ENCODE measurements at places on chromosomes 3 and 15. TPM values are rescaled to one million over a fixed set of nuclear protein-coding genes. Genes with fewer than 3 reads are reported as not detected.

Gene CCR5
- 5.2 TPM for polyA plus RNA-seq

Gene KNL1
- 2.4 TPM for polyA plus RNA-seq

Gene GABRR3
- 0.02 TPM for polyA plus RNA-seq

Gene CPEB1
- 0.64 TPM for polyA plus RNA-seq

Gene PLAAT1
- 1.6 TPM for polyA plus RNA-seq

DNA sequence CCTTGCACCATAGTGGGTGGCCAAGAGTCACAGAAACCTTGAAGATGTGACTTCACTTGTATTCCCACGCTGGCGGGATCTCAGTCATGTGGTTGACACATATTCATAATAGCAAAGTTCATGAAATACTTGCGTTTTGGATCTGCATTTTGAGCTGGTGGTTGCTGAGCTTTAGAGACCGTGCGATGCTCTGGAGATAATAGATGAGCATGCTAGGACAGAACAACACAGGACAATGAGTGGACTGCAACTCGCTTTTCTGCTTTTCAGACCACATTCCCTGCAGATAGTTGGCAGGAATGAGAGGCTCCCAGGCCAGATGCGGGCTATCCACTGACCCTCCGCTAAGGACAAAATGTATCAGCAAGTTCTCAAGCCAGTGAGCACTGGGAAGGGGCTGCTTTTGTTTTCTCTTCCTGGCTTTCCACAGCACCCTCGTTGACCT is 13.8 kb upstream of the STARD5 start:
- H3K27me3 ChIP-seq: no peaks in the 10 kb centered on the region
- no peaks in the 10 kb centered on the region for H3K36me3 ChIP-seq
- no peak overlapping the region for H3K4me3 ChIP-seq
- no peak overlapping the region for H3K27ac ChIP-seq

DNA sequence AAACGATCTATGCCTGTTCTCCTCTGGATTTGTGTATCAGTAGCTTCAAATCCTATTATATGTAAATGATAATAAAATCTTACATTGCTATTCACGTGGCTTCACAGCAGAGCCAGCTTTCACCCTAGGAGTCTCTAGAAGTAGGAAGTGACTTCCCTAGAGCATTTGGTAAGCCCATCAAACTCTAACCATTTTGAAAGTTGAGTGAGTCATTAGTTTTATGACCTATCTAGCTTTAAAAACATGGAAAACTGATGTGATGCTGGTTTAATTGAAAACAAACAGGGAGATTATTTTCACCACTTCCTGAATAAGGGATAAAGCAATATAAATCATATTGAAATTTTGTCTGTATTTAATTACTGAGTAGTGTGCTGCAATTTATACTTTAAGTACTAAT is 275.2 kb downstream of the EPHA6 start:
- no peak for DNase-seq
- H3K36me3 ChIP-seq: no peaks in the 10 kb centered on the region
- H3K4me3 ChIP-seq: no peak overlapping the region
- no peaks in the 10 kb centered on the region for H3K27me3 ChIP-seq

GRCh38 chr3:183653209-183654064 is 18.0 kb downstream of the KLHL24 start:
- peaks cover 25% of the 10 kb centered on the region for H3K36me3 ChIP-seq
- no peak overlapping the region for H3K27ac ChIP-seq
- no peaks in the 10 kb centered on the region for H3K27me3 ChIP-seq
- no peaks in the 10 kb centered on the region for H3K4me1 ChIP-seq
- no peak overlapping the region for H3K4me3 ChIP-seq

Gene RBPMS2
- 4.2 TPM for polyA plus RNA-seq

DNA sequence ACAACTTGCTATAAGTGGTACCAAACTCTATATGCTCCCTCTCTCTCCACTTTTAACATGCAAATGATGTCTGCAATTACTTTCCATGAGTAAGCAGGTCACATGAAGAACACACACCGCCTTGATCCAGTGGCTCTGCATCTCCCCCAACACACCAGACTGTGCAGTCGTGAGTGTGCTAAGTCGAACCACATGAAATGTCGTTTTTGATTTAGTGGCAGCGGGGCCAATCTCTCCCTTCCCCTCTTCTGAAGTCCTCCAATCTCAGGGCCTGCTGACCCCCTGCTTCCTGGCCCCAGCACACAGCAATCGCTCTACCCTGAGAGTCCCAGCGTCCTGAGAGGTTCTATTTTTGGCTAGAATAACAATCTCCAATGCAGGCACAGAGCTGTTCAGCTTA is 312.5 kb downstream of the SHQ1 start:
- no peaks in the 10 kb centered on the region for H3K27me3 ChIP-seq
- no peak for DNase-seq
- no peaks in the 10 kb centered on the region for H3K4me1 ChIP-seq
- no peak overlapping the region for H3K27ac ChIP-seq
- no peaks in the 10 kb centered on the region for H3K36me3 ChIP-seq

DNA sequence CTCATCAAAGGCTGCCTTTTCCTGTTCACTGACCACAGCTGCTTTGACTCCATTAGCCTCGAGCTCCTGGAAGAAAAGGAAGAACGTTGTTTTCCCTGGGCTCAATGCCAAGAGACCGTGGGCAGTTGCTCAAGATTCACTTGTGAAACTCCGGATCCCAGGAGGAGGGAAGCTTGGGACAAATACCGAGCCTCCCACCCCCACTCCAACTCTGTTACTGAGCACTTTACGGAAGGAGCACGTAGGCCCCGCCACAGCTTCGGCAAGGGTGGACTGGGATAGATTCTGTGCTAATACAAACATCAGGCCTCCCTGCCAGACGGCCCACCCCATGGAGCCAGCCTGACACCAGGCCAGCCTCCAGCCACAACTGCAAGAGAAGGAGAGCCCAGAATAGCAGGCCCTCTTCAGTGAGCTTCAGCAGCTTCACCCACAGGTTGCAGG is 10.8 kb upstream of the FANCD2 start:
- no peak for DNase-seq
- peaks cover 14% of the 10 kb centered on the region for H3K27me3 ChIP-seq

DNA sequence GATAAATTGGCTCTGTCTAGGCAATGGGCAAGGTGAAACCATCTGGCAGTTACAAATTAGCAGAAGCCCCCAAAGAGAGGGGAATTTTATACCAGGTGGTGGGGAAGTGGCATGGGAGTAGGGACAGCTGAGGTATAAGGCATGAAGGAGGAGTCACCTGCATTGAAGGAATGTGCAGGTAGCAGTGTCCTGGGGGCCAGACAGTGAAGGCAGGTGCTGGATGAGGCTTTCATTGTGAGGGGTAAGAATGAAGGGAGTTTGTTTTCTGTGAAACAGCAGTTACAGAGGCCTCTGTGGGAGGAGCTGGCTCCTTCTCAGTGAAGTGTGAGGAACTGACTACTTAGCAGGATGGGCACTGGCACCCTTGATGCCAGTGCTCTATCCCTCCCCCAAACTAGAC is 19.1 kb upstream of the PXYLP1 start:
- no peaks in the 10 kb centered on the region for H3K4me1 ChIP-seq
- no peak overlapping the region for H3K4me3 ChIP-seq
- no peaks in the 10 kb centered on the region for H3K27me3 ChIP-seq
- H3K27ac ChIP-seq: no peak overlapping the region
- no peak for DNase-seq

Gene REC114
- polyA plus RNA-seq: 0.07 TPM

DNA sequence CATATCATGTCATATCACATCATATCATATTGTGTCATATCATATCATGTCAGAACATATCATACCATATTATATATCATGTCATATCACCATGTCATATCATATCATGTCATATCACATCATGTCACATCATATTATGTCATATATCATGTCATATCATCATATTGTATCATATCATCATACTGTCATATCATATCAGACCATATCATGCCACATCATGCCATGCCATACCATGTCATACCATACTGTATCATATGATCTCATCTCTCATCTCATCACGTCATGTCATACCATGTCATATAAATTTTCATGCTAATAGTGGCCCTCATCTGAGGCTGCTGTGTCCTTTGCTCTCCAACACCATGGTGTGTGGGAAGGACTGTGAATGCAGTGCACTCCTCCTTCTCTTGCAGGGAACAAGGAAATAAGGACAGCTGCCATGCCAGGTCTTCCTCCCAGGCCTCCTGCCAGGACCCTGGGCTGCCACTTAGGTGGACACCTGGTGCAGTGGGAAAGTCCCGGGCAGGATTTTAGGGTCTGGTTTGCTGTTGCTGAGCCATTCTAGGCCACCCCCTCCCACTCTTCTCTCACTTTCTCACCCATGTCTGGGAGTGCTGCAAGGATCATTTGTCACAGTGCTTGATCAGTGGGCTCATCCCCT is 72.4 kb upstream of the TRPM1 start:
- H3K27ac ChIP-seq: no peak overlapping the region
- no peak overlapping the region for H3K4me3 ChIP-seq
- no peaks in the 10 kb centered on the region for H3K36me3 ChIP-seq
- H3K27me3 ChIP-seq: no peaks in the 10 kb centered on the region
- DNase-seq: no peak

DNA sequence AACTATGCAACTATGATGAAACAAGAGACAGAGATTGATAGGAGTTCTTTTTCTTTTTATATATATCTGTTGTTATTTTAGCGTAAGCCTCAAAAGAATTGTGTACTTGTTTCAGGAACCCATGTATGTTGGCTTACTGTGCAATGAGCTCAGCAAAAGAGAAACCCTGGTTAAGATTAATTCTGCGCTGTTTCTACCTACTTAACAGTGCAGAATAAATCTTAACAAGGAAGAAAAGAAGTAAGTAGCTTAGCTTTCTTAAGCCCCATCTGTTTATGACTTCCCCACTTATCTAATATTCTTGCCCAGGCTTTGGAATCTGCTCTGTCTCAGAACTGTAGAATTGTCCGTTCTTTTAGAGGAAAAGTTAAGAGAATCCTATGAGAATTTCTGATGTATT is 27.4 kb downstream of the ECT2 start:
- DNase-seq: no peak
- no peaks in the 10 kb centered on the region for H3K27me3 ChIP-seq
- H3K4me3 ChIP-seq: no peak overlapping the region
- peaks cover 65% of the 10 kb centered on the region for H3K36me3 ChIP-seq

- H3K4me3 ChIP-seq: no peak overlapping the region
- H3K36me3 ChIP-seq: peaks cover 10% of the 10 kb centered on the region
- H3K27me3 ChIP-seq: no peaks in the 10 kb centered on the region
- peak; percentile 64 for DNase-seq
- H3K4me1 ChIP-seq: peaks cover 13% of the 10 kb centered on the region
Observed at GRCh38 chr3:45464336-45465170, 76.2 kb downstream of the LARS2 start.

- no peaks in the 10 kb centered on the region for H3K36me3 ChIP-seq
- H3K27me3 ChIP-seq: no peaks in the 10 kb centered on the region
- no peak overlapping the region for H3K4me3 ChIP-seq
- H3K27ac ChIP-seq: no peak overlapping the region
- no peak for DNase-seq
Observed at GRCh38 chr3:122064326-122064725, 9.2 kb downstream of the CD86 start.

- H3K4me3 ChIP-seq: no peak overlapping the region
- no peaks in the 10 kb centered on the region for H3K27me3 ChIP-seq
- no peaks in the 10 kb centered on the region for H3K4me1 ChIP-seq
- H3K36me3 ChIP-seq: no peaks in the 10 kb centered on the region
- no peak for DNase-seq
Observed at GRCh38 chr15:55564347-55565145, 23.6 kb downstream of the PYGO1 start.

DNA sequence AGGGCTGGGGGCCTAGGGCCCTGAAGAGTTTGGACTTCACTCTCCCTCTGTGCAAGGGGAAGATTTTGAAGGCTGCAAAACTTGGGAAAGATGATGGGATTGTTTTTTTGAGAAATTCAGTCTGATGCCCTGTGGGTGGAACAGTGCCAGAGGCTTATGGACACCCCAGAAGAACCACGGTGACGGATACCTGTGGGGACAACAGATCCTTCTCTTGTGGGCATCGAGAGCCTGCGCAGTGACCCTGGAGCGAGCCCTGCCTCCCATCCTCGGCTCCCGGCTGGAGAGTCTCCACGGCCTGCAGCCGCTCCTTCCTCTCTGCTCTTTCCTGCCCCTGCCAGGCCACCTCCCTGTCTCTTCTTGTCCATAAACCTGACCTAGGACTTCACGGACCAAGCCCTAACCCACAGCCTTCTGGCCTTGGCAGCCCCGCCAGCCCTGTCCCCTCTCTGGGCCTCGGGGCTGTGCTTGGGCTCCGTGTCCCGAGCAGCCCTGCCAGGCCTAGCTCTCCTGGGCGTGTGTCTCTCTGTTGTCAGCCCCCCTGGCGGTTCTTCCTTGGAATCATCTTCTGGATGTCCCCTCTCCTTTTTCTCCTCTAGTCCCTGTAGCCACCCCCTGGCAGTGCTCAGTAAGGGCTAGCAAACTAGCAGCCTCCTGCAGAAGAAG is 98.4 kb downstream of the VGLL4 start:
- no peaks in the 10 kb centered on the region for H3K36me3 ChIP-seq
- H3K27ac ChIP-seq: no peak overlapping the region
- H3K27me3 ChIP-seq: no peaks in the 10 kb centered on the region
- DNase-seq: no peak
- H3K4me3 ChIP-seq: no peak overlapping the region

GRCh38 chr15:65845826-65846519 is 23.3 kb upstream of the RAB11A start:
- H3K4me1 ChIP-seq: no peaks in the 10 kb centered on the region
- no peaks in the 10 kb centered on the region for H3K36me3 ChIP-seq
- no peak overlapping the region for H3K4me3 ChIP-seq
- no peak for DNase-seq
- no peaks in the 10 kb centered on the region for H3K27me3 ChIP-seq

Gene ITIH1
- 3.4 TPM for polyA plus RNA-seq

GRCh38 chr3:51269466-51269865 is 115.6 kb upstream of the MANF start:
- no peak overlapping the region for H3K27ac ChIP-seq
- no peaks in the 10 kb centered on the region for H3K27me3 ChIP-seq
- H3K4me1 ChIP-seq: peaks cover 20% of the 10 kb centered on the region
- H3K36me3 ChIP-seq: no peaks in the 10 kb centered on the region
- no peak overlapping the region for H3K4me3 ChIP-seq

Gene GABRG3
- 0.71 TPM for polyA plus RNA-seq

Gene IL20RB
- polyA plus RNA-seq: 5.4 TPM

Gene NOX5
- polyA plus RNA-seq: 0.66 TPM

Gene ALS2CL
- 22.4 TPM for polyA plus RNA-seq

DNA sequence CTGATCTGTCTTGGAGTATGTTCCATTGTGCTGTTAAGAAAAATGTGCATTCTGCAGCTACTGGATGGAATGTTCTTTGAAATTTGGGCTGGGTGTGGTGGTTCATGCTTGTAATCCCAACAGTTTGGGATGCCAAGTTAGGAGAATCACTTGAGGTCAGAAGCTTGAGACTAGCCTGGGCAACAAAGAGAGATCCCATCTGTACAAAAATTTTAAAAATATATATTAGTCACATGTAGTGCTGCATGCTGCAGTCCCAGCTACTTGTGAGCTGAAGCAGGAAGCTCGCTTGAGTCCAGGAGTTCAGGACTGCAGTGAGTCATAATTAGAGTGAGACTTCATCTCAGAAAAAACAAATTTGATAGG is 62.8 kb upstream of the PLSCR4 start:
- H3K4me3 ChIP-seq: no peak overlapping the region
- no peaks in the 10 kb centered on the region for H3K36me3 ChIP-seq
- no peak for DNase-seq
- H3K27ac ChIP-seq: no peak overlapping the region
- H3K4me1 ChIP-seq: no peaks in the 10 kb centered on the region

GRCh38 chr15:66692808-66693596 is 9.0 kb upstream of the SMAD6 start:
- H3K4me3 ChIP-seq: no peak overlapping the region
- DNase-seq: peak; percentile 54
- no peaks in the 10 kb centered on the region for H3K36me3 ChIP-seq
- peak overlapping the region; percentile 82 for H3K27ac ChIP-seq
- peaks cover 19% of the 10 kb centered on the region for H3K4me1 ChIP-seq

GRCh38 chr3:45546716-45547701 is 47.5 kb upstream of the LIMD1 start:
- peaks cover 13% of the 10 kb centered on the region for H3K36me3 ChIP-seq
- no peak for DNase-seq
- no peaks in the 10 kb centered on the region for H3K27me3 ChIP-seq
- no peak overlapping the region for H3K27ac ChIP-seq

Gene ATP13A4
- polyA plus RNA-seq: 4.3 TPM

Data from thymus (tissue), 14 donors.